ENCODE measurements at places on chromosomes 2 and 18.

GRCh38 chr2:207061181-207061580 is 104.6 kb downstream of the KLF7 start:
- DNase-seq: no peak

GRCh38 chr2:86249176-86249575 is 49.9 kb downstream of the MRPL35 start:
- DNase-seq: no peak

DNA sequence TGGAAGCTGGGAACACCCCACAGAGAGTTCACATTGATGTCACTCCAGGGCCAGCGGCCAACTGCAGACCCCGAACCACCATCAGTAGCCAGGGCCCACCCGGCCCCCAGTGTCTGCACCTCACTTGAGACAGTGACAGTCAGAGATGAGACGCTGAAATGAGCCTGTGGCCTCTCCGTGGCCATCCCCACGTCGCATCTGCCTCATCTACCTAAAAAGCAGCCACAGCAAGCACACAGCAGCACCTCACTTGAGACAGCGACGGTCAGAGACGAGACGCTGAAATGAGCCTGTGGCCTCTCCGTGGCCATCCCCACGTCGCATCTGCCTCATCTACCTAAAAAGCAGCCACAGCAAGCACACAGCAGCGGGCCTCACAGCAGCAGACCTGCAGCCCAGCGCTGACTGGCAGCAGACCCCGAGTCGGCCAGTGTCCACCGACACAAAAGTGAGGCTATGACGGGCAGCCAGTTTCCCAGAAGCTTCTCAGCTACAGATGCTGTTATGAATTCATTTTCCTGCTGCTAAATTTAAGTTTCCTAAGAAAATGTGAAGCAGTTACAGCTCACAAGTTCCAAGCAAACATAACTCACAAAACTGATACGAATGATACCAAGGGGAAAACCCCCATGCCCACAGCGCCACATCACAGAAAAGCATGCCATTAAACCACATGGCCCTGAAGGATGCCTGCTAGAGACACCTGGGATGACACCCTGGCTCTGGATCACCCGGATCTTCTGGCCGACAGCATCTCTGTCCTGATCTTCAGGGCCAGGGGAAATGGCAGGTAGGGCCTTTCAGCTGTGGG is 27.7 kb downstream of the SNORC start:
- no peak for DNase-seq

DNA sequence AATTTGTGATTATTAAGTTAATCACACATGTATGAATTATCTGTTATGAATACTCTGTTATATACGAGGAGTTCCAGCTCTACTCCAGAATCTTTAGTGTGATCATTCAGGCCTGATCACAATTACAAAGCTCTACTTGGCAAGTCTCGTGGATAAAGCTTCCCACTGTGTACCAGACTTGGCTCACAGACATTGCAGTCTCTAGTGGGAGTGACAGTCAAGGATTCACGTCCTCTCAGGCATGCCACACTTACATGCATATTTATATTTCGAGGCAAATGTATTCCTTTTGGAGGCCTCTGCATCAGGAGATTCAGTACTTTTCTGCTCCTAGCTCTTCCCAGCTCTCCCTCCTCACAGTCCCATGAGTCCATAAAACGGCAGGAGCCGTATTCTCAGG is 403.4 kb upstream of the CDH7 start:
- no peak for DNase-seq

DNA sequence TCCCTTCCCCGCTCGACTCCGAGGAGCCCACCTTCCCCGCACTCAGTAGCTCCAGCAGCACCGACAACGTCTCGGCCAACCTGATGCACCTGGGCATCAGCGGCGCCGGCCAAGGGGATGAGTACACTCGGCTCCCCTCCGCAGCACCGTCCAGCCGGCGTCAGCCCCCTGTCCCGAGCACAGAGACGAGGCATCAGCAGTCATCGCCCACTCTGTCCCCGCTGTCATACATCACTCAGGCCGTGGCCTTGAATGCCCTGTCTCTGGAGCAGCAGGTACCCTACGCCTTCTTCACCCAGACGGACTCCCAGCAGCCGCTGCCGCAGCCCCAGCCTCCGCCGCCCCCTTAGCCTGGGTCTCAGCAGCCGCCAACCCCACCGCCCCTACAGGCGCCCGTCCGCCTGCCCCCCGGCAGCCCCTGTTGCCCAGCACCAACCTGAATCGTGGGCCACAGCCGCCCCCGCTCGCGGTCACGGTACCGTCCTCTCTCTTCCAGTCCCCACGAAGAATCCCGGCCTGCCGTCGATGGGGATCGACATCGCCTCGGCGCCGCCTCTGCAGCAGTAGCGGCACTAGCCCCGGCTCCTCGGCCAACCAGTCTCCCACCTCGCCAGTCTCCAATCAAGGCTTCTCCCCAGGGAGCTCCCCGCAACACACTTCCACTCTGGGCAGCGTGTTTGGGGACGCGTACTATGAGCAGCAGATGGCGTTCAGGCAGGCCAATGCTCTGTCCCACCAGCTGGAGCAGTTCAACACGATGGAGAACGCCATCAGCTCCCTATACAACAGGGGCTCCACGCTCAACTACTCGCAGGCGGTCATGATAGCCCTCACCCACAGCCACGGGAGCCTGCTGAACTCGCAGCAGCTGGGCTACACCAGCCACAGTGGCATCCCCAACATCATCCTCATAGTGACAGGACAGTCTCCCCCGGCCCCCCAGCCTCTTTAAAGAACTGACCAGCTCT is 1195.9 kb upstream of the CHAC2 start:
- DNase-seq: no peak

DNA sequence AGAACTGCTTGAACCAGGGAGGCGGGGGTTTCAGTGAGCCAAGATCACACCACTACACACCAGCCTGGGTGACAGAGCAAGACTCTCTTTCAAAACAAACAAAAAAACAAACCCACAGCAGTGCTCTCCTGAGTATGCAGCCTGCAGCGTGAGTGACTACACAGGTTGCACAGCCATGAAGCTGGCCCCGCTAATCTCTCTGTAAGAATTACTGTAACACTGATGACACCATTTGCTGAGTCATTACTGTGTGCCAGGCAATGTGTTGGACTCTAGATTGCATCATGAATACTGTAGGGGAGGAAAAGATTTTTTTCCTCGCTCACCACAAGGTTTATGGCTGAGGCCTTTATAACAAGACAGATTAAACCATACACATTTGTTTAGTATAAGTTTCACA is 118.6 kb upstream of the ATP8B1 start:
- DNase-seq: peak; percentile 69

GRCh38 chr2:225027061-225027762 is 15.1 kb downstream of the DOCK10 start:
- DNase-seq: peak; percentile 55

DNA sequence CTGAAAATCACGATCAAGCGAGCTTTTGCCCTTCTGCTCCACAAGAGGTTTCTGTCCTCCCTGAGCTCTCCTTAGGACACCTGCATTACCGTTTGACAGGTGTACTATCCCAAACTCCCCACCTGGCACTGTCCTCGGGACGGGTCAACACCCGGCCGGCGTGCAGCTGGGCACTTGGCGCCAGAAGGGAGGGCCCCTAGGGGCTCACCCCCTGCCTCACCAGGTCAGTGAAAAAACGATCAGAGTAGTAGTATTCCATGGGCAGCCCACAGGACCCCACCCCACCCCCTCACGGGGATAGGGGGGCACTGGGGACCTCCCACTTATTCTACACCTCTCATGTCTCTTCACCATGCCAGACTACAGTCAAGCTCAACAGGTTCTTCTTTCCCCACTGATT is 117.6 kb upstream of the ANKRD30BL start:
- no peak for DNase-seq

- DNase-seq: no peak
Observed at GRCh38 chr2:601387-601698, 75.9 kb downstream of the TMEM18 start.

DNA sequence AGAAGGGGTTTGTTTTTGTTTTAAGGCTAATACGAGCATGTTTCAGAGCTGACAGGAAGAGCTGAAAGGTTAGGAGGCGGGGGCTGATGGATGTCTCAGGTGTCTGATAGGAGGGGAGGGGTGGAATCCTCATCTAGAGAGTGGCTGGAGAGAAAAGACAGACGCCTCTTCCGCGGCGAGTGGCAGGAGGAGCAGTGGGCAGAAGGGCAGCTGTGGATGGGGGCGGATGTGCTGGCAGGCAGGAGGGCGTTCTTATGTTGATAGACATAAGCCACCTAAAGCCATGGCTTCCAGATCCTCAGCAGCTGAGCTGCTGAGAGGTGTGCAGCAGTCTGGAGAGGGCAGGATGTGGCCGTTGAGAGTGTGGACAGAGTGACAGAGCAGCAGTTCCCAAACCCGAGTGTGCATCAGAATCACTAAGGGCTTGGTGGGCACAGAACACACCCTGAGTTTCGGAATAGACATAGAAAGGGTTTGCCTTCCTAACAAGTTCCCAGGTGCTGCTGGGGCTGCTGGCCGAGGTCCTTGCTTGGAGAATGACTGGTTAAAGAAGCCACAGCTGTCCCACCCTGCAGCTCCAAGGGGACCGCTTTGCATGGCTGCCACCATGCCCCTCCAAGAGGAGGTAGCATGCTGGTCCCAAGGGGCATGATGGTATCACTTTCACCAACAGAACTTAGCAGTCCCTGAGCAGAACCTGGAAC is 3.0 kb upstream of the ITM2C start:
- no peak for DNase-seq

GRCh38 chr2:219109471-219109870 is 48.8 kb upstream of the IHH start:
- DNase-seq: no peak

DNA sequence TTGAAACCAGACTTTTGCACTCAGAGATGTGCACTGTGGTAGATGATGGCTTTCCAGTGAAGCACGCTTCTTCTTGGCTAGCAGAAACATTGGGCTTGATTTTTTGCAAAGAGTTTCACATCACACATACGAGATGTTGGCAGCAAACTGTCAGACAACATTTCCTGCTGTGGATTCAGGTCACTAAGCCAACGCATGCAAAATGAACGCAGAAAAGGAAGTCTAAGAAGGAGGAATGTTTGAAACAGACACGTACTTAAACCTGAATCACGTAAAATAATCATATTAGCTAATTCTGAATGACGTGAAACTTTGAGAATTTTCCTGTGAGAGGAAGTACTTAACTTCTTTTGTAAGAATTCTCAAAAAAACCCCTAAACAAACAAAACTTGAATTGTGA is 88.1 kb downstream of the EPB41L3 start:
- DNase-seq: peak; percentile 12

- no peak for DNase-seq
Observed at GRCh38 chr2:108074946-108075345, 88.6 kb downstream of the SLC5A7 start.

- DNase-seq: peak; percentile 18
Observed at GRCh38 chr2:223734346-223734745, 103.0 kb downstream of the AP1S3 start.

DNA sequence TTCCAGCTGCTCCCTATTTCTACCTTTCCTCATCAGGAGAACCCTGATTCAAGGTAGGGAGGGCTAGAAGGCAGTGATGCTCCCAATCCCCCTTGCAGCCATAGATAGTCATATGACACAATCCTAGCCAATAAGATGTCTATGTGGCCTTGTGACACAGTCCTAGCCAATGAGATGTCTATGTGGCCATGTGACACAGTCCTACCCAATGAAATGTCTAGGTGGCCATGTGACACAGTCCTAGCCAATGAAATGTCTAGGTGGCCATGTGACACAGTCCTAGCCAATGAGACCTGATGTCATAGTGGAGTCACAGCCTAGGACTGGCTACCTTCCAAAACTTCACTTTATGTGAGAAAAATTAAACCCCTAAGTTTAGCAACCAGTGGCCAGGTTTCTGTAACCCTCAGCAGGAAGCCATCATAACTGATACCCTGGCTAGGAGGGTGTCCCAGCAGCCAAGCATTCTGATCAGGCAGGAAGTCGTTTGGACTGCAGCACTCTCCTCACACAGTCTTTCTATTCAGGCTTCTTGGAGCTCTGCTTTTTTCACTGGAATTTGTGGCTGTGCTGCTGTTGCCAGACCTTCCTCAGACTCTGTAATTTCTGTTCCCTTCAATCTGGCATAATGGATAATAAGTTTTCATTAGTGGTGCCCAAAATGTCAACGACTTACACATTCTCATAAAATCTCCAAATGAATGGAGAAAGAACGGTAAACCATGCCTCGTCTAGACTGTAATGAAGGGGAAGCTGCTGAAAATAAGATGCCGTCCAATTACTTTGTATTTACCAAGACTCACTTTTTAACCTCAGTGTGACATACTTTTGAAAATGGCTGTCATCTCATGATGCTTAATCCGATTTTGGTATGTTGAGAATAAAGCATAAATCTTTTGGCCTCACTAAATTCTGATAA is 165.0 kb upstream of the NCKAP5 start:
- DNase-seq: no peak

GRCh38 chr18:68181956-68182355 is 533.0 kb downstream of the TMX3 start:
- DNase-seq: peak; percentile 22

DNA sequence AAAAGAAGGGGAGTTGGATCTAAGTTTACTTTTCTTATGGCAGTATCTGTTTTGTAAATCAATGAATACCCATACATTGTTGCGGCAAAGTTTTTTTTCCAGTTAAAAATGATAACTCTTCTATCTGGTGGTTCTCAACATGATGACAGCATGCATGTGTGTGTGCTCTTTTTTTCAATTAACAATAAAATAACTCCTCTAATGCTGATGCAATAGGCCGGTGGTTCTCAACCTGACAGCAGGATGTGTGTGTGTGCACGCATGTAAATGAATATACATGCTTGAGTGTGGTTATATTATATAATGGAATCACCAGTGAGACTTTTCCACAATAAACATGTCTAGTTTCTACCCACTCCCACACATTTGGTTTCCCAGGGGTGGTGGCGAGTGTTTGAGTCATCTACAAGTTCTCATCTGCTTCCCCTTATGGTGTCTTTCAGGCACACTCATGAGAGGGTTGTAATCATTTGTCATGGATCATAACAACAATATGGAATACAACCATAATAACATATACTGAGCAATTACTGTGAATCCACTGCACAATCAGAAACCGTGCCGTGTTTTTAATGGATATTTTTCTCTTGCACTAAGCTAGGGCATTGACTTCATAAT is 31.2 kb downstream of the PARD3B start:
- DNase-seq: peak; percentile 14

GRCh38 chr2:122856696-122857095 is 1101.2 kb downstream of the TSN start:
- no peak for DNase-seq

- DNase-seq: no peak
Observed at GRCh38 chr2:119487434-119488244, 36.6 kb downstream of the SCTR start.

GRCh38 chr2:204722691-204723090 is 177.4 kb downstream of the PARD3B start:
- no peak for DNase-seq

Measured in fibroblast of mammary gland (primary cell).